ENCODE measurements at places on chromosomes 2 and 18. TPM values are rescaled to one million over a fixed set of nuclear protein-coding genes. Genes with fewer than 3 reads are reported as not detected.

Gene POTEF
- not detected for total RNA-seq

Gene RNU2-63P
- total RNA-seq, result not detected

Gene WDR75
- total RNA-seq, result 13.8 TPM

Gene ARHGEF33
- total RNA-seq, result 2.5 TPM

Gene HOXD13
- not detected for total RNA-seq

Gene FEV
- not detected for total RNA-seq

Gene DYSF
- total RNA-seq, result 51.8 TPM

Gene M1AP
- total RNA-seq, result 0.21 TPM

Gene POTEC
- total RNA-seq, result not detected

Gene ALMS1
- 9.4 TPM for total RNA-seq

DNA sequence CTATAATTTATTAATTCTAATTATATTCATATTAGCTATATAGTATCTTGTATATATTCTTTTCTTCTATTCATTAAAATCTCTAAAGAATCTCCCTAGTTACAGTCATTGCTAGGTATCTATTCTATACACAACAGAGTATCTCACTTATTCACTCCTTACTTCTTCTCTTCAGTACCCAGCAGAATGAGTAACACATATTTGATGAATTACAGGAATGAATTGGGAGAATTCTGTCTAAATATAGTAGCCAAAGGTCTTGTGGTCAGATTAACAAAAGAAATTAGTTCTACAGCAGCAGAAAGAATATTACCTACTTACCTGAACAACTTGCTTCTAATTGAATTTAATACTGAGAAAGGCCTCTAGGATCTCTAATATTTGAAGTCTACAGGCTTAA, 758.0 kb upstream of the ZEB2 start:
- no peak for DNase-seq
- H3K4me3 ChIP-seq, result no peak overlapping the region
- no peak overlapping the region for H3K27ac ChIP-seq
- no peaks in the 10 kb centered on the region for H3K4me1 ChIP-seq
- no peaks in the 10 kb centered on the region for H3K27me3 ChIP-seq

GRCh38 chr2:32947484-32948143, 861 bp downstream of the LTBP1 start:
- no peaks in the 10 kb centered on the region for H3K36me3 ChIP-seq
- H3K4me1 ChIP-seq, result peaks cover 7% of the 10 kb centered on the region

- no peaks in the 10 kb centered on the region for H3K4me1 ChIP-seq
- H3K27ac ChIP-seq, result no peak overlapping the region
- DNase-seq, result no peak
- H3K36me3 ChIP-seq, result no peaks in the 10 kb centered on the region
- H3K4me3 ChIP-seq, result no peak overlapping the region
These were observed 49.6 kb upstream of the KLF7 start for GRCh38 chr2:207215308-207215707.

DNA sequence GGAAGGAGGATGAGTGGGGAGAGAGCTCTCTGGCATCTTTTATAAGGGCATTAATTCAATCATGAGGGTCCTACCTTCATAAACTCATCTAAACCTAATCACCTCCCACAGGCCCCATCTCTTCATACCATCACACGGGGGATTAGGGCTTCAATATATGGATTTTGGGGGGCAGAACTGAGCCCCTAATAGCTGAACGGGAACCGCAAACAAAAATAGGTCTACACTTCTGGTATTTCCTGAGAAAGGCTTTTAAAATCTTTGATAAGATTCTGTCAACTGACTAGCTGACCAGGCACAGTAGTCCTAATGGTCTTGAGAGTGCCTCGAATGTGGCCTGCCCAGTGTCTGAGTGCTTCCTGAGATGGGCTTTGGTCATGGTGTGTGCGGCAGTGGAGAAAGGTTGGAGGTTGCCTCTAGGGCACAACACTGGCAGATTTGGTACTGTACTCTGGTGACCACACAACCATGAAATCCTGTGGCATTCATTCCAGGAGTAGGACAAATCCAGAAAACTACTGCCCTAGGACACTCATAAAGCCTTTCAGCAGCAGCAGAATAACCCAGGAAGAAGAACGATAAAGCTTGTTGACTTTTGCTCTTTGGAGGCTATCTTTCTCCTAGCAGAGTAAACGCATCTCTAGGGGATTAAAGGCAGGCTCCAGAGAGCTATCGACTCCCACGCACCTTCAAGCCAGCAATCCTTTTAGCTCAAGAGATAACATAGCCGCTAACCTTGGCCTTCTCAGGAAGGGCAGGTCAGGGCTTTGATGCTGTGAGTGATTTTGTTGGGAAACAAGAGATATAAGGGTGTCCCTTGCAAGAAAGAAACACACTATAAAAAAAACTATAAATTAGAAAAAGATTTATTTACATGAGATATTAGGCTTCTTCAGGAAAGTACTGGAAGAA, 12.3 kb upstream of the APOB start:
- no peaks in the 10 kb centered on the region for H3K27me3 ChIP-seq
- no peaks in the 10 kb centered on the region for H3K4me1 ChIP-seq
- H3K36me3 ChIP-seq, result no peaks in the 10 kb centered on the region
- H3K27ac ChIP-seq, result no peak overlapping the region
- H3K4me3 ChIP-seq, result no peak overlapping the region
- DNase-seq, result no peak

- no peak overlapping the region for H3K27ac ChIP-seq
- no peaks in the 10 kb centered on the region for H3K36me3 ChIP-seq
- no peak for DNase-seq
- no peaks in the 10 kb centered on the region for H3K27me3 ChIP-seq
- no peak overlapping the region for H3K4me3 ChIP-seq
These were observed 455.9 kb upstream of the SOX11 start for GRCh38 chr2:5236249-5236648.

- H3K4me3 ChIP-seq, result no peak overlapping the region
- H3K4me1 ChIP-seq, result no peaks in the 10 kb centered on the region
- H3K27ac ChIP-seq, result no peak overlapping the region
- no peak for DNase-seq
These were observed 9.8 kb upstream of the SCYGR1 start for GRCh38 chr2:227397562-227397961.

DNA sequence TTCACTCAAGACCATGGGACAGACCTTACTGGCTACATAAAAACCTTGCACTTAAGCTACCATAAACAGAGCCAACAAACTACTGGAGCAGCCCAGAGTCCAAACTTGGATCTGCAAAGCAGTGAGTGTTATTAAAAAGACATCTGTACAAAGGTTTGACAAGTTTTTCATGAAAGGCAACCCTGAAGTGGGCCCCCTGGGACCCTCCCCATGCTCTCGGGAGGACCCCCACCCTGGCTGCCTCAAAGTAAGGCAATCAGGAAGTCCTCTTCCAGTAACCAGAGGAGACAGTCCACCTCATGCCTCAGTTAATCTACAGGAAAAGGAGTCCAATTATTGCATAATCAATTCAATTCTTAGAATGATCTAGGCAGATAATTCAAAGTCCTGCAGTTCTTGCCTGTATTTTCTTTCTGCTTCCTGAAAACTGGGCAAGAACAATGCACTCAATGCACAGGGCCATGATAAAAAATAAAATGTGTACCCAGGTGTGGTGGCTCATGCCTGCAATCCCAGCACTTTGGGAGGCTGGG, 69.7 kb downstream of the TBC1D8 start:
- H3K27ac ChIP-seq, result no peak overlapping the region
- H3K36me3 ChIP-seq, result peaks cover 6% of the 10 kb centered on the region
- H3K27me3 ChIP-seq, result no peaks in the 10 kb centered on the region
- no peak for DNase-seq
- no peak overlapping the region for H3K4me3 ChIP-seq

- H3K4me3 ChIP-seq, result no peak overlapping the region
- peaks cover 6% of the 10 kb centered on the region for H3K4me1 ChIP-seq
- H3K27ac ChIP-seq, result no peak overlapping the region
- no peaks in the 10 kb centered on the region for H3K27me3 ChIP-seq
These were observed 54.3 kb downstream of the R3HDM1 start for GRCh38 chr2:135585586-135585985.

DNA sequence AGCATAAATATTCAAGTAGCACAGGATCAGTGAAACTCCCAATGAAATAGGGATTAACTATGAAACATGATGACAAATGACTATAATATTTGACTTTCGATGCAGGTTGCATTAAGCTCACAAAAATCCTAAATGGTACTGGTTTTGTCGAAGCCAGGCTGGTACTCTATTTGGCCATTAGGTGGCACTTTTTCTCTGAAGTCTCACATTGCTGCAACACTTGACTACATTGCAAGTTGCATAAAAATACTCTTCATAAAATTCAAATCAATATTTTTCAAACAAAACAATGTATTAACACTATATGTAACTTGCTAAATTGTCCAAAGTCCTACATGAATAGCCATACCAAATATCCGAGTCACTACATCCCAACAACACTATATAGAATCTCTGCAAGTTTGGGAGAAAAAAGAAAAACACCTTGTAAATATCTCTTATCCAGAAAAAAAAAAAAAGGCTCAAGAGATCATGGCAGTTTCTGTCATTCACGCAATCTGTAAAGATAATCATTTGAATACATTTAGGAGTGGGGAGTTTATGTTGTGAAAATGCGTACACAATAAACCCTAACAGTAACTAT, 9.5 kb downstream of the RTTN start:
- no peaks in the 10 kb centered on the region for H3K4me1 ChIP-seq
- peak; percentile 10 for DNase-seq
- H3K27me3 ChIP-seq, result no peaks in the 10 kb centered on the region
- peak overlapping the region; percentile 24 for H3K27ac ChIP-seq

DNA sequence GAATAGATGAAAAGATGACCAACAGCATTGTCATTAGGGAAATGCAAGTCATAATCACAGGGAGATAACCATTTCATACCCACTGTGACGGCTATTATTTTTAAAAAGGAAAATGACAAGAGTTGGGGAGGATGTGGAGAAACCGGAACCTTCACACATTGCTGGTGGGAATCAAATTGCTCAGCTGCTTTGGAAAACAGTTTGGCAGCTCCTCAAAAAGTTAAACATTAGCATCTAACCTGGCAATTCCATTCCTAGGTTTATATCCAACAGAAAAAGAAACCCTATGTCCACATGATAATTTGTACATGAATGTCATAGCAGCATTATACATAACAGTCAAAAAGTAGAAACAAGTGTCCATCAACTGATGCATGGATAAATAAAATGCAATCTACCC, 58.2 kb downstream of the KCNG3 start:
- no peak overlapping the region for H3K27ac ChIP-seq
- H3K4me1 ChIP-seq, result no peaks in the 10 kb centered on the region
- no peaks in the 10 kb centered on the region for H3K27me3 ChIP-seq
- no peaks in the 10 kb centered on the region for H3K36me3 ChIP-seq
- DNase-seq, result no peak

DNA sequence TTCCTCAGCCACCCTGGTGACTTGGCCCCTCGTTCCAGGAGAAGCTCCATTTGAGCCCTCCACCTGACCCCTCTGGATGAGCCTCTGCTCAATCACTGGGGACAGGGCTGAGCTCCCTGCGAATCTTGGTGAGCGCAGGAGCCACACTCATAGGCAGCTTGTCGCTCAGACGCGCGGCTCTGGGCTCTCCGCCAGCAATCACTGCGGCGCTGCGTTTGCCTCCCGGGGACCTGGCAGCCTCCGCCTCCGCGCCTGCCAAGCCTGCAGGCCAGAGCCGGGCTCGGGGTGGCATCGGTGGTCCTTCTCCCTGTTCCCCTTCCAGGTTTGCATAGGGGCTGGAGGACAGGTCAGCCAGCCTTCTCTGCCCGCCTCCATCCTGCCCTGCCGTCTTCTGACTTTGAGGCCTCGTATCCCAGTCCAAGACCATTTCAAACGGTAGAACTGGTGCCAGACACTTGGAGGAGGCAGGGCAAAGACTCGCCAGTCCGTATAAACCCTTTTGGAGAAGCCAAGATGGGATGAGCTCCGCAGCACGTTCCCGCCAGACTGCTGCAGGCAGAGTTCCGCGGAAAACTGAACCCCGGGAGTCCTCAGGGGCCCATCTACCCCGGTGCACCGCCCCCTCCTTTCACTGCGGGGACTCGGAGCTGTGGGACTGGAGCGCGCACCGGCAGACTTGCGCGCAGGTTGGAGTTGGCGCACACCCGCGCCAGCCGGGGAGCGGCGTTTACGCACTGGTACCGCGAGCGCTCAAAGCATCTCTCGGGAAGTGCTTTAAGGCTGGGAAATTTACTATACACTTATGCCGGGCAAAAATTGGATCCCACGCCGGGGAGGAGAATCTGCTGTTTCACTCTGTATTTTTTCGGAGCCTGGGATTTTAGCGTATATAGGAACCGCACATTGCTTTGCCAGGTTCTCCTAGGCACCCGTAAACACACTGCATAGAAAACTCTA, 1.1 kb upstream of the TACR1 start:
- H3K27ac ChIP-seq, result no peak overlapping the region
- H3K36me3 ChIP-seq, result no peaks in the 10 kb centered on the region
- H3K4me3 ChIP-seq, result peak overlapping the region; percentile 34
- peaks cover 8% of the 10 kb centered on the region for H3K27me3 ChIP-seq
- peak; percentile 76 for DNase-seq

- H3K4me1 ChIP-seq, result peaks cover 3% of the 10 kb centered on the region
- DNase-seq, result peak; percentile 26
- H3K27me3 ChIP-seq, result no peaks in the 10 kb centered on the region
- no peak overlapping the region for H3K27ac ChIP-seq
- no peak overlapping the region for H3K4me3 ChIP-seq
These were observed 49.4 kb downstream of the AGAP1 start for GRCh38 chr2:235543128-235543750.

DNA sequence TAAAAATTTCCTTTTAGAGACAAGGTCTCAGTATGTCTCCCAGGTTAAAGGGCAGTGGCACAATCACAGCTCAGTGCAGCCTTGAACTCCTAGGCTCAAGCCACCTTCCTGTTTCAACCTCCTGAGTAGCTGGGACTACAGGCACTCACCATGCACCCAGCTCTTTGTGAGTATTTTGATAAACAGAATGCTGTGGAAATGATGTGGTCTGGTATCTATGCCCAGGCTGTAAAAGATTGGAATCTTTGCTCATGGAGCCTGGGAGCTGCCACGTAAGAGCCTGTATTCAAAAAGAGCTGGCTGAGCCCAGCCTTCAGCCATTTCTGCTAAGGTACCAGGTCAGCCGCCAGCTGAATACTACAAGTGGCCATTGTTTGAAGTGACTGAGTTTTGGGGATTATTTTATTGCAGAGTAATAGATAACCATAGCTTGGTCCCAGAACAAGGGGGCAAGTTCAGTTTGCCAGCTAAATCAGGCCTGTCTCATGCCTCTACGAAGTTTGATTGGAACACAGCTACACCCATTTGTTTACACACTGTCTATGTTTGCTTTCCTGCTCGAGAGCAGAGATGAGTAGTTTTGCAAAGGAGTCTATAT, 21.3 kb upstream of the ARL5A start:
- no peak overlapping the region for H3K27ac ChIP-seq
- H3K4me3 ChIP-seq, result no peak overlapping the region
- no peaks in the 10 kb centered on the region for H3K27me3 ChIP-seq

DNA sequence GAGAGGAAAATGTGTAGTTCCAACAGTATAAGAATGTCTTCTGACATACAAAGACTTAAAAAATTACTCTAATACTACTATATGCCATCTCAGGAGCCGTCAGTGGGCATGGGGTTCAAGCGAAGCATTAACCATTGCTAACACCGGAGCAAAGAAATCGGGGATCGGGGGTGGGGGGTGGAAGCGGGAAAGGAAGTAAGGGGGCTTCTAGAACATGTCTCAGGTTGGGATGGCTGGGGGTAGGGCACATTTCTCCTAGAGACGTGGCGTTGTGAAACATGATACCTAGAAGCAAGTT, 702 bp downstream of the LMAN1 start:
- H3K27me3 ChIP-seq, result no peaks in the 10 kb centered on the region
- H3K4me3 ChIP-seq, result peak overlapping the region; percentile 90
- DNase-seq, result no peak
- peak overlapping the region; percentile 87 for H3K27ac ChIP-seq
- peaks cover 2% of the 10 kb centered on the region for H3K36me3 ChIP-seq
- H3K4me1 ChIP-seq, result peaks cover 23% of the 10 kb centered on the region

GRCh38 chr2:136068581-136069227, 49.2 kb downstream of the CXCR4 start:
- no peaks in the 10 kb centered on the region for H3K27me3 ChIP-seq
- H3K36me3 ChIP-seq, result no peaks in the 10 kb centered on the region
- H3K27ac ChIP-seq, result no peak overlapping the region
- H3K4me3 ChIP-seq, result no peak overlapping the region
- DNase-seq, result no peak
- peaks cover 11% of the 10 kb centered on the region for H3K4me1 ChIP-seq

Measured in heart left ventricle (tissue), 16 donors.